ENCODE measurements at places on chromosomes 2 and 18. TPM values are rescaled to one million over a fixed set of nuclear protein-coding genes. Genes with fewer than 3 reads are reported as not detected.

FAP gene
- total RNA-seq, result 0.29 TPM

LOXL3 gene
- total RNA-seq, result 1.5 TPM

EFHD1 gene
- 2.4 TPM for total RNA-seq

ERFE gene
- not detected for total RNA-seq

VSNL1 gene
- total RNA-seq, result not detected

SP5 gene
- 0.19 TPM for total RNA-seq

TUBA3E gene
- total RNA-seq, result not detected

CPSF3 gene
- total RNA-seq, result 55.8 TPM

TMEM200C gene
- total RNA-seq, result not detected

DIS3L2 gene
- 44.0 TPM for total RNA-seq

DNER gene
- not detected for total RNA-seq

C1QL2 gene
- not detected for total RNA-seq

C18orf54 gene
- total RNA-seq, result 11.7 TPM

CAPN13 gene
- not detected for total RNA-seq

TMEM178A gene
- 0.30 TPM for total RNA-seq

PAX8 gene
- total RNA-seq, result 1.3 TPM

SIX3 gene
- not detected for total RNA-seq

TMEM169 gene
- 1.7 TPM for total RNA-seq

MGAT4A gene
- total RNA-seq, result 95.6 TPM

CXCR1 gene
- not detected for total RNA-seq

LYPD6 gene
- not detected for total RNA-seq

GCG gene
- not detected for total RNA-seq

TRABD2A gene
- 59.9 TPM for total RNA-seq

ASB18 gene
- total RNA-seq, result not detected

FTCDNL1 gene
- total RNA-seq, result 0.55 TPM

NT5C1B gene
- not detected for total RNA-seq

B4GALT6 gene
- total RNA-seq, result 0.64 TPM

CPS1 gene
- total RNA-seq, result 3.7 TPM

MROH2A gene
- total RNA-seq, result not detected

C2orf80 gene
- not detected for total RNA-seq

TFPI gene
- not detected for total RNA-seq

FAM237A gene
- total RNA-seq, result not detected

CRYGD gene
- total RNA-seq, result not detected

SLC5A7 gene
- total RNA-seq, result not detected

SCN9A gene
- not detected for total RNA-seq

MYO3B gene
- total RNA-seq, result 0.18 TPM

CFAP65 gene
- total RNA-seq, result not detected

ABCB11 gene
- total RNA-seq, result not detected

TAF1B gene
- 22.7 TPM for total RNA-seq

SERPINB13 gene
- not detected for total RNA-seq

DLX2 gene
- total RNA-seq, result not detected

PFN4 gene
- total RNA-seq, result not detected

VWA3B gene
- total RNA-seq, result not detected

SCN2A gene
- total RNA-seq, result 0.21 TPM

SERPINB7 gene
- not detected for total RNA-seq

TUBB8B gene
- not detected for total RNA-seq

SPDYA gene
- 1.8 TPM for total RNA-seq

GLI2 gene
- total RNA-seq, result not detected

RGPD4 gene
- not detected for total RNA-seq

ALK gene
- total RNA-seq, result 0.05 TPM

DRC1 gene
- total RNA-seq, result not detected

All from activated naive CD4-positive, alpha-beta T cell treated with anti-CD3 and anti-CD28 coated beads, Interleukin-2, amount 50 U/mL, for 72 hours (primary cell).